ENCODE measurements at places on chromosomes 2 and 18. TPM values are rescaled to one million over a fixed set of nuclear protein-coding genes. Genes with fewer than 3 reads are reported as not detected.

The ARMC9 gene
- 10.9 TPM for total RNA-seq

GRCh38 chr2:230713331-230714135 is 891 bp downstream of the CAB39 start:
- DNase-seq, result no peak

DNA sequence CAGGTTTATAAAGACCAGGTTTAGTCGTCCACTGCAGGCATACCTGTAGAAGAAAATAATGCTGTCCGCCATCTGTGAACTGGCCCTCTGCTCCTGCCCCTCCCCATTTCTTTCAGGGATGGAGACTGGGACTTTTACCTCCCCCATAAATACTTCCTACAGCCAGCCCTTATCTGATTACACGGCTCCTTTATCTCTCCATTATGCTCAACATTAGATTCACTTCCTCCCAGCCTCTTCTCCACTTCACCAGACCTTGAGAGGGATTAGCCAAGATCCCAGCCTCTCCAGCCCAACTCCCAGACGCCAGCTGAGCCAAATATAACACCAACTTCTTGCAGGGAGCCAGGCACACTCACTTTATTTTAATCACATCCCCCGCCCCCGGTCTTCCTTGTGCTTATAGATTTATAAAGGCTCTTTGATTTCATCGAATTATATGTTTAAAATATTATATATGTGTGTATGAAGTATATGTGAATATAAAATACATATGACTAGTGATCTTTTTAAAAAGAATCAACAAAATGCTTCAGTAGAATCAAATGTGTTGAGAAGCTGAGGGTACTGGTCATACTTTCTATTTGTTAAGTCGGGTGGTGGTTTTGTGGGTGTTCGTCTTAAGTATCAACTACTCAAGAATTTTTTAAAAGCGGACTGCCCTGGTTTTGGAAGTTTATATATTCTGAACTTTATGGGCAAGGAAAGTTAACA is 81.0 kb downstream of the SPRED2 start:
- no peak for DNase-seq

- no peak for DNase-seq
Measured at GRCh38 chr18:75035928-75036327, 173.0 kb downstream of the PTGR3 start.

DNA sequence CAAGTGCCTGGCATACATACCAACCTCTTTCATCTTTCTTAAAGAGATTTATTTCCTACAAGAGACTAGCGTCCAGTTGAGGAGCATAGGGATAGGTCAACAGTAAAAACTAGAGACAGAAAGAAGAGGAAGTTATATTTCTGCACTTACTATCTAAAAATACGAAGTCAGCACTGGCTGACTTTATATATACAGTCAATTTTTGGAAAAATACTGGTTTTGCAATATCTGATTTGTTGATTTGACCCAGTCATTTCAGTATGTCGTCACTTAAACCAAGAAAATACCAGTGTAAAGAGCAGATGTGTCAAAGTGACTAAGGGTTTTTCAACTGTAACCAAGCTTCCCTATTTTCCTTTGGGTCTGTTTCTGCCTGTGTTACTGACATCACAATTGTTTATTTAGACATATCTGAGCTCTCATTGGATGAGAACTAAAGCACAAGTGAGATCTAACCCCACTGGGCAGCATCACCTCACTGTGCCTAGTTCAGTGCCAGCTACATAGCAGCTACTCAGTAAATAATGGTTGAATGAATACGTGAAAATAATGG is 23.0 kb downstream of the CYTIP start:
- DNase-seq, result no peak
